NCI-H1436 treated with DMSO at 0.1 percent for 48 hours (cell line): ENCODE measurements at places on chromosomes 12 and 14.

DNA sequence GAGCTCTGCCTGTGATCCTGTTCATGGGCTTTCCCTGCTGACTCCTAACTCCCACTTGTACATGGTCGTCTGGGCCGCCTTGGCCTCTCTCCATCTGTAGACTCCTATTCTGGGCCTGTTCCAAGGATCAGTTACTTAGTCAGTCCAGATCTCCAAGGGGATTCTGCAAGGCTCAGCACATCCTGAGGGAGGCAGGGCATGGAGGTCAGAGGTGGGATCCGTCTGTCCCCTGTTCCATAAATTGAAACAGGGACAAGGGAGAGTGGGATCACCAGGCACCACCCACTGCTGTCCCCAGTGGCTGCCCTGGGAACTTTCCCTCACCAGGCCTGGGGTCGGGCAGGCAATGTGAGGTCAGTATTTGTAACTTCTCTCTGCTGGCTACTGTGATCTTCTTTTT lies 43.5 kb downstream of the KCTD10 start:
- no peak for DNase-seq

DNA sequence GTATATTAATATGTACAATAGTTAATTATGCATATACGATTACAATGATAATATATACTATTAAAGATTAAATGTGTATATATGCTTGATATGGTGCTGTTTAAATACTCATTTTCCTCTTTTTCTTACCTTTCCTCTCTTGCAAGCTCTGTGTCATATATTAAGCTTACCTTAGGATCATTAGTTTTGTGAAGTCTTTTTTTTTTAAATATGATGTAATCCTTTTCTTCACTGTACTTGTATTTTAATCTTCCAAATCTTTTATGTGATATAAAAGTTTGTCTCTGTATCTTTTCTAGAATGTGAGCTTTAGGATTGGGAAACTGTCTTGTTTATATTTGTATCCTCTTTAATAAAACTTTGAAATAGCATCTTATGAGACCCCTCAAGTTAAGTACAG lies 88.7 kb downstream of the CCDC91 start:
- DNase-seq: no peak

- no peak for DNase-seq
Measured at GRCh38 chr12:64532734-64533351, 77.5 kb upstream of the RASSF3 start.

- DNase-seq: no peak
Measured at GRCh38 chr12:74321381-74321780, 216.3 kb upstream of the ATXN7L3B start.

DNA sequence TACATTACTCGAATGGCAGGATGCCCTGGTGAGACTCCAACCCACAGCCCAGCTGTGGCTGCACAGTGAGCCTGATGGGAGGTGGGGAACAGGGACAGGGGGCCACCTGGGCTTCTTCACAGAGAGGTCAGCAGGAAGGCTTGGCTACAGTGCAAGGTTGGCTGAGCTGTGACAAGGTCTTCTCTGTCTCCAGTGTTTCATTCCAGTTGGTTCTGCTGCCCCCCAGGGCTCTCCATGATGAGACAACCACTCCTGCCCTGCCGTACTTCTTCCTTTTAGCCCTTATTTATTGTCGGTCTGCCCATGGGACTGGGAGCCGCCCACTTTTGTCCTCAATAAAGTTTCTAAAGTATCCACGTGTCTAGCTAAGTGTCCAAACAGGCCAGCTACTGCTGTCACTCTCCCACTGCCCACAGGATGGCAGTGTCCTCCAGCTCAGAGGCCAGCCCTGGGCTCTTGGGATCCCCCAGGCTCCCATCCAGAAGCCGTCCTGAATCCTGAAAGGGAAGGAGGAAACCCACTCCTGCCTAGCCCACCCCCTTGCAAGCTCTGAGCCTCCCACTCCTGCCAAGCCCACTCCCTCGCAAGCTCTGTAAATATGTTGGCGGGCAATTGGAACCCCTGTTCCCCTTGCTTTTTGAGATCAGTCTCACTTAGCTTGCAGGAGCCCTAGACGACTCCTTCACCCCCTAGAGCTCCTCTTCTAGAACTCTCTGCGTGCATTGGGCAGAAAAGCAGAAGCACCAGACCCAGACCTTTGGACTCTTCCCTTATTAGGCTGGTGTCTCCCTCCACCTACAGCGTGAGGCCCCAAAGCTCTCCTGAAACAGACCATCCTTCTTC lies 5.4 kb downstream of the C1QL4 start:
- no peak for DNase-seq

- no peak for DNase-seq
Measured at GRCh38 chr12:67594888-67595287, 53.7 kb upstream of the DYRK2 start.

- no peak for DNase-seq
Measured at GRCh38 chr14:89037065-89037464, 212.6 kb downstream of the TTC8 start.

DNA sequence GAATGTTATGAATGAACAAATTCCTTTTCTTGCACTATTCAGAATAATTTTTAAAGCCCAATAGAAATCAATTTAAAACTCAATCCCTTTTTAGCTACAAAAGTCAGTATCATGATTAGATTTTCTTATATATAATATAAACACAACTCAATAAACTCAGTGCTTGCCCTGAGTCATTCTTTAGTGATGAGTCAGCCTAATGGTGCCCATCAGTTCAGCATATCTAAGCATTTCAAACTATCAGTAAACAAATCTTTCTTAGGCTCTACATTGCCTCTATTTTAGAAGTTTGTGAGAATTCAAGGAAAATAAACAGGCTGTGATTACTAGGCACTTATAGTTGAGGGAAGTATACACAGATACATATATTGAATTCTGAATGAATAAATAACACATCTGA lies 179.6 kb downstream of the NELL2 start:
- DNase-seq: no peak

DNA sequence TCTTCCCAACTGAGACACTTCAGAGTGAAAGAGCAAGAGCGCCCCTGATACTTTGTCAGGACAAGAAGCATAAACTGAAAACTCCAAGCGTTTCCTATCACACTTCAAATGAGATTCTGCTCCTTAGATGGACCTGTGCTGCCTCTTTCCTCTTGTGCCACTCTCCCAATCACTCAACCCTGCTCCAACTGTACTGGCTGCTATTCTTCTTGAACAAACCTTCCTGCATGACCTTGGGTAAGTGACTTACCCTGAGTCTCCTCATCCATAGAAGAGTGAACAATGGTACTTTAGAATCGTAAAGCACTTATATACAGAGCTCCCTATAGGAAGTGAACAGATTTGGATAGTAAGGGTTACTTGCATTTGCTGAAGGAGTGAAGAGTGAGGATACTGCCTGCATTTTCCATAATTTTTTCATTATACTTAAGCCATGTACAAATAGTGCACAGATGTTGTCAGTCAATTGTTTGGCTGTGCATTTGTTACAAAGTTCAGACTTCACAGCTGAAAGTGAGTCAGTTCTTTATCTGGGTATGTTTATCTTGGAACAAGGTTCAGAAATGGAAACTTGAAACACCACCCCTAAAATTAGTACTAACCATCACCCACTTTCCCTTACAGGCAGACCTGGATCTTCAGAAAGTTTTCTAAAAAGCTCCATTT lies 10.8 kb downstream of the MTERF2 start:
- DNase-seq: no peak

DNA sequence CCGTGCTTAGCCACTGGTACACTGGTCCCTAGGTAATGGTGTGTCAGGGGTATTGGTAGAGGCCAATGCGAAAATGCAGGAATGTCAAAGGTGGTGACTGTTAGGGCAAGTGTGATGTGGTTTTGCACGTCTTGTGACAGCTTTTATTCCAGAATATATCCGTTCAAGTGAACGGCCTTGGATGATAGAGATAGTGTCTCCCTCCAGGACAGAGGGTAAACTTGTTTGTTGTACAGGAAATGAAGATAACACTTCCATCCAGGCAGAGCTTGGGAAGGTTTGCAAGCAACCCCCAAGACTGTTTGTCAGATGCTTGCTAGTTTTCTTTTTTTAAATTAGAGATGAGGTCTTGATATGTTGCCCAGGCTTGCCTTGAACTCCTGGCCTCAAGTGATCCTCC lies 84.2 kb downstream of the DNAH10 start:
- no peak for DNase-seq

GRCh38 chr12:45833401-45833800 lies 103.9 kb downstream of the ARID2 start:
- DNase-seq: no peak

- no peak for DNase-seq
Measured at GRCh38 chr14:105285174-105285573, 15.6 kb downstream of the BRF1 start.

GRCh38 chr14:44901696-44902095 lies 60.1 kb downstream of the KLHL28 start:
- no peak for DNase-seq

GRCh38 chr12:71410844-71411243 lies 28.8 kb upstream of the LGR5 start:
- DNase-seq: no peak

DNA sequence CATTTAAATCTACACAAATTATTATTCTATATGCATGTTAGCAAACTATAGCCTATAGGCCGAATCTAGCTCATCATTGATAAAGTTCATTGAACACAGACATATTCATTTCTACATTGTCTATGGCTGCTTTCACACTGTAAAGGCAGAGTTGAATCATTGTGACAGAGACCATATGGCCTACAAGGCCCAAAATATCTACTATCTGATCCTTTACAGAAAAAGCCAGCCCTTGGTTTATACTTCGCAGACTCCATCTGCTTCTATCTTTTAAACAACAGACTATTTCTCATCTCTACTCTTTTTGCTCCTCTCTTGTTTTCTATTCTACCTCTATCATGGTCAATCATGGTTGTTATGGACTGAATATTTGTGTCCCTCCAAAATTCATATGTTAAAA lies 190.7 kb downstream of the EXOC5 start:
- no peak for DNase-seq
